ENCODE measurements at places on chromosomes 4 and X.

DNA sequence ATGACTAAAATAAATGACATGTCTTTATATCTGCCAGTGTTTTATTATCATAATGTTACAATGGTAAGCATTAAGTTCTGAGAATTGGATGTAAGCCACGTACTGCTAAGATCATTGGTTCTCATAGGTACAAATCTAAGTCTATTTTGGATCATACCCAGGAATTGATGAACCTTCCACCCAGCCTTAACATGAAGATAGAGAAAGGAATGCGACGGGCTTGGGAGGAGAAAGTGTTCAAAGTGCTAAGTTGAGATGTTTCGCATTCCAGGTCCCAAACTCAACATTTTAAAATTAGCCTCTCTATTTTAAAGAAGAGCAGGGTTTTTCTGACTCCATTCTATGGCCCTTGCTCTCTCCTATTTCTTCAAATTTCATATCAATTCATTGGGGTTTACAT is 54.9 kb upstream of the FRAS1 start:
- DNase-seq, result no peak

DNA sequence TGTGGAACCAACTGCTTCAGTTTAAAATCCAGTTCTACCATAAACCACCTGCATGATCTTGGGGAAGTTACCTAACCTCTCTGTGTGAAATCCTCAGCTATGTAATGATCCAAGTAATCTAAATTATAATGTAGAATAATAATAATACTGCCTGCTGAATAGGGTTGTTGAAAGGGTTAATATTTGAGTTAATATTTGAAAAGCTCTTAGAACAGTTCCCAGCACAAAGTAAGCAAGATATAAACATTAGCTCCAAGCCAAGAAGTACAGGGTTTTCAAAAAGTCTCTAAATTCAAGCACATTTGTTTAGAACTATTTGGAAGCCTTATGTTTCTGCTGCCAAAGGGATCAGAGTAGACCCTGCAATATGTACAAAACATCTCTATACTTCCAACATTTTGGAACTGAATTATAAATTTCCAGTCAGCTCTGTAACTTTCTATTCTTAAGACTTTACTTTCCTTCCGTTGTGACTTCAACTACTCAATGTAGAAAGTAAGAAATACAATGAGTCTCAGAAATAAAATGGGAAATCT is 76.7 kb upstream of the FAM9C start:
- DNase-seq, result no peak

DNA sequence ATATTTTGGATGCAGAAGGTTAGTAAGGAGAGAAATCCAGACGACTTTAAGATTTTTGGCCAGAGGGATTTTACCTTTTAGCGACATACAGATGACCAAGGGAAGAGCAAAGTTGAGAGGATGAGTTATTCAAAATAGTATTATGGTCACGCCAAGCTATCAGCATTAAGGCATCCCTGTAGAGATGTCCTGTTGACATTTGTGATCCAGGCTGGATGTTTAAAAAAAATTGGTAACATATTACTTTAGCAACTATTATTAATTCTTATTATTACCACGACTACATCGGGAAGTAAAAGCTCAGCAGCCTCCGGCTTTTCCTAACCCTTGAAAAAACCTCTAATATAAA is 562 bp upstream of the OSTC start:
- DNase-seq, result no peak

DNA sequence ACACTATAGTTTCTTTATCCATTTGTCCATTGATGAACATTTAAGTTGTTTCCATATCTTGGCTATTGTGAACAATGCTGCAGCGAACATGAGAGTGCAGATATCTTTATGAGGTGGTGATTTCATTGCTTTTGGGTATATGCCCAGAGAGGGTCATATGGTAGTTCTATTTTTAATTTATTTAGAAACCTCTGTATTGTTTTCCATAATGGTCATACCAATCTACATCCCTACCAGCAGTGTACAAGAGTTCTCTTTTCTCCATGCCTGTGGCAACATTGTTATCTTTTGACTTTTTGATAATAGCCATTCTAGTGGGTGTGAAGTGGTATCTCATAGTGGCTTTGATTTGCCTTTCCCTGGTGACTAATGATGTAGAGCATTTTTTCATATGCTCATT is 48.8 kb downstream of the EDA start:
- no peak for DNase-seq

DNA sequence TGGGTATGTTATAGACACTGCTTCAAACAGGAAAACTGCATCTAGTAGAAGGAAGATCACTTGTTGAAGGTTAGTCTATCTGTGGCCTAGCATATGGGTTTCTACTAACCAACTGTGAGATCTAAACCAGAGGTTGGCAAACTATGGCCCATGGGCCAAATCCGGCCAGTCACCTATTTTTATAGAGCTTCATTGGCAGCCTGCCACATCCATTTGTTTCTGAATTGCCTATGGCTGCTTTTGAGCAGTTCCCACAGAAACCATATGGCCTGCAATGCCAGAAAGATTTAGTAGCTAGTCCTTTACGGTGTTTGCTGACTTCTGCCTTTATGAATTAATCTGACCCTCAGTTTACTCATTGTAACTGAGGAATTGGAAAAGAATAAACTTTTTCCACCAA is 71.1 kb downstream of the MID1 start:
- no peak for DNase-seq

DNA sequence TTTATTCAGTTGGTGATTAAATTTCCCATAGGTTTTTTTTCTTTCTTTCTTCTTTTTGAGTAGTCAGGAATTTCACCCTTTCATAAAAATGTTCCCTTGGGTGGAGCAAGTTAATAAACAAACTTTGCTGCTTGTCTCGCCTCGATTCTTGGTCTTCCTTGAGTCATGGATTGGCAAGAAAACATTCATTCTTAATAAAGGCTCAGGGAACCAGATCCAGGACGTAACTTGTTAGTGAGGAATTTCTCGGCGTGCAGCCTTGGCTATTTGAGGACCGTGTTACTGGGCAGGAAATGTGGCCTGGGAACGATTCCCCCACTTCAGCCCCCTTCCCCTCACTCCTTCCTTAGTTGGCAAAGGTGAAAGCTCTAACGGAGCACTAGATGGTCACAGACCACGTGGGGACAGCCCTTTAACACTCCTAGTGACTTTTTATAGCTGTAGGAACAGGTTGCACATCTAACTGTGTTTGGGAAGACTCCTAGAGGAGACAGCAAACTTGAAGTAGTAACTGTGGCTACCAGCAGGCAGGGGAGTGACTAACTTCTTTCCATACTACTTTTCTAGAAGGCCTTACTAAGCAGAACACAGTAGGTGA is 106.8 kb downstream of the UCHL1 start:
- DNase-seq, result no peak

DNA sequence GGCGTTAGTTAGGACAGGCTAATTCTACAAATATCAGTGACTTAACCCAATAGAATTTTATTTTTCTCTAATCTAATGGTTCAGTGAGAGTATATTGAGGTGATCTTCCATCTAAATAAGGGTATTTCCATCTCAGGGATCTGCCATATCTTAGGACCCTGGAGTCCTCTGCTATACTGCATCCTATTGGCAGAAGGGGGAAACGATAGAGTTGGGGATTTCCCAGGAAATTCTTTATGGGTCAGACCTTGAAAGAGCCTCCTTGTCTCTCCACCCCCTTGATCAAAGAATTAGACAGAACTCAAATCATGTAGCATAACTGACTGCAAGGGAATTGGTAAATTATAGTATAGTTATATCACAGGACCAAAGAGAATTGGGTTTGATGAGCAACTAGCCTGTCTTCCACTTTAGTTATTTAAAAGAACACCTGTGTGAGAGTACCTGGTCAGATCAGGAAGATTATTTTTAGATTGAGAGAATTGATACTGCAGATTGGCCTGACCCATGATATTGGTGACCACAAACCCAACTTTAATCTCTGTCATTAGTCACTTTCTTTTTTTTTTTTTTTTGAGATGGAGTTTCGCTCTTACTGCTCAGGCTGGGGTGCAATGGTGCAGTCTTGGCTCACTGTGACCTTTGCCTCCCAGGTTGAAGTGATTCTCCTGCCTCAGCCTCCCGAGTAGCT is 25.6 kb downstream of the SMARCA5 start:
- DNase-seq, result no peak

DNA sequence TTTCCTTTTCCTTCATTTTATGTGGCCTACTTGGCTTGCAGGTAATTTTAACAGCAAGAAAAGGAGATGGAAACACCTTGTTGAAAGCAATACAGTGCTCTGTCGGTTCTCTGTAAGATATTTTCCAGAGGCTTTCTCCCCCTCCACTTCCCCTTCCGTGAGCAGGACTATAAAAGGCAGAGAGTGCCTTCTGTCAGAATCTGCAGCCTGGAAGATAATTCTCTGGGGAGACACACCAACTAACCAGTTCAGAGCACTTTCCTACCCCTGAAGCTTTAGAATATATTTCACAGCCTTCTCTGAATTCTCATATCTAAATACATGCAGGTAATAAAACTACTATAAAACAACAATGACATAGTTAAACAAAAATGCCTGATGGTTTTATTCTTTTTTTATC is 141.1 kb downstream of the IDS start:
- no peak for DNase-seq

- no peak for DNase-seq
Measured at GRCh38 chr4:184583738-184584502, 65.3 kb downstream of the CASP3 start.

- DNase-seq, result no peak
Measured at GRCh38 chr4:8896071-8896470, 24.4 kb upstream of the HMX1 start.

- DNase-seq, result no peak
Measured at GRCh38 chrX:137549851-137550664, 15.9 kb upstream of the ZIC3 start.

- no peak for DNase-seq
Measured at GRCh38 chrX:78603908-78604307, 55.2 kb downstream of the RTL3 start.

GRCh38 chrX:131778269-131779218 is 234.7 kb downstream of the OR13H1 start:
- peak; percentile 38 for DNase-seq

GRCh38 chr4:94284889-94285288 is 57.7 kb downstream of the HPGDS start:
- DNase-seq, result no peak

DNA sequence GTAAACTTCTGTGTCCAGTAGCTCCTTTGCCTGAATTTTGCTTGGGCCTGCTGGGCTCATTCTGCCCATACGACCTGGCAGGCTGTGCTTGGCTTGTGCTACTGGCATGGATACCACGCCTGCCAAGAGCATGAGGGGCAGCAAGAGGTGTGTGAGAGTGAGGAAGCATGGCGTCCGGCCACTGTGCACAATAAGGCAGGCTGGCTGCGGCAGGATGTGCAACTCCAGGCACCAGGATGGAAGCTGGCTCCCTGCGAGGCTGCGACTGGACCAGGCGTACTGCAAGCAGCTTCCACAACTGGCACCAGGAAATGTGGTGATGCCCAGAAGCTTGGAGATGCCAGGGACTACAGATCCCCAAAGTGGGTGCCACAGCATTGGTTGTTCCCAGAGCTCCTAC is 709.3 kb downstream of the PCDH18 start:
- DNase-seq, result no peak

All from omental fat pad (tissue), 4 donors.